ENCODE measurements at places on chromosomes 2 and 18.
A peak's percentile ranks its signal among the peaks of the same experiment; 100 is the strongest.

DNA sequence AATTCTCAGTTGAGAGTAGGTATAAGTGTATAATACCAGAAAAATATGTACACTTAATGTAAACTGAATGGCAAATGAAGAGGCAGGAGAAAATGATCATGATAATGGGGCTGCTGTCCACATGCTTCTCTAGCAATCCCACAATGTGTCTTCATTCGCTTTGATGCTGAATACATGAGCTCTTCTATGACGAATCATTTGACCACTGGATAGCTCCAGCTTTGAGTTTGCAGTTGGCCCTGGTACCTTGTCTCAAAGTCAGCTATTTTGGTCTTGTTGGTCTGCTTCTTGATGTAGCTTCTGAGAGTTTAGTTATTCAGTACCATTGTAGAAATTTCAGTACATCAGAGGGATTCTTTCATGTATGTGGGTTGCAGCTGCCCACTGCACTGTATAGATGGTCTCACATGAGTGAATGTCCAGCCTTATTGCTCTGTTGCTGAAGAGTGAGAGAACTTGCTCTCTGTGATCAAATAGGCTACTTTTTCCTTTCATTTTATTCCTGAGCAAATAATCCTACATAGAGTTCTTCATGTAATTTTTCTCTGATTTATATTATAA, 105.1 kb downstream of the TTC27 start:
- DNase-seq: no peak

- peak; percentile 65 for DNase-seq
Observed at GRCh38 chr18:72700961-72701710, 157.0 kb upstream of the CBLN2 start.

DNA sequence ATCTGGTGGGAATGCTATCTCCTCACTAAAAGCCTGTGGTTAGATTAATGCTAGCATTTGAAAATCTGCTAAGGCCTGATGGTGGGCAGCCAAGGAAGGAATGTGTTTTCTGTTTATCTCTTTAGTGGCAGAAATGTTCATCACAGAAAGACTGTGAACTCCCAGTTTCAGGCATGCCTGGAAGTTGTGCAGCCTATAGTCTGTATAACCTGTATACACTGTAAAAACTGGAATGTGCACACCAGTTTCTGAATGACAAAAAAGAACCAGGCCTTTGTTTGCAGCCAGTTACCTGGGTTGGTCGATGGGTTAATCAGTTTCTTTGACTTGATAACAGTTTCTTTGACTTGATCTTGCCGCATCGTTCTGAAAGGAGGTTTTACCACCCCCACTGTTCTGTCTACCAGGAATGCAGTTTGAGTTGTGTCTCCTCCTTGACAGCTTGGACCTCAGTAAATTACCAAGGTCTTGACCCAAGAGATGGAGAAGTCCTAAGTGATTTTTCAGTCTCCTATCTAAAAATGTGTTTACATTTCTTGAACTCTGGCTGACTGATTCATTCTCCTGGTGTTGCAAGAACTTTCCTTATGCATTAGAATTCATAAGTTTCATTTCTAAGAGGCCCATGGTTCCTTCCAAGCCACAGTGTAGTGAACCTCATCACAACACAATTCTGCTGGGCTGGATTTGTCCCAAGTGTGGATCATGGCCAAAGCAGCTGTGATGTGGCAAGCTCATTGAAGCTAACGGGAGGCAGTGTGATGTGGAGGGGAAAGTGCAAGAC, 62.2 kb downstream of the KIAA2012 start:
- DNase-seq: peak; percentile 87

GRCh38 chr18:58785171-58785805, 79.4 kb upstream of the ZNF532 start:
- DNase-seq: no peak

DNA sequence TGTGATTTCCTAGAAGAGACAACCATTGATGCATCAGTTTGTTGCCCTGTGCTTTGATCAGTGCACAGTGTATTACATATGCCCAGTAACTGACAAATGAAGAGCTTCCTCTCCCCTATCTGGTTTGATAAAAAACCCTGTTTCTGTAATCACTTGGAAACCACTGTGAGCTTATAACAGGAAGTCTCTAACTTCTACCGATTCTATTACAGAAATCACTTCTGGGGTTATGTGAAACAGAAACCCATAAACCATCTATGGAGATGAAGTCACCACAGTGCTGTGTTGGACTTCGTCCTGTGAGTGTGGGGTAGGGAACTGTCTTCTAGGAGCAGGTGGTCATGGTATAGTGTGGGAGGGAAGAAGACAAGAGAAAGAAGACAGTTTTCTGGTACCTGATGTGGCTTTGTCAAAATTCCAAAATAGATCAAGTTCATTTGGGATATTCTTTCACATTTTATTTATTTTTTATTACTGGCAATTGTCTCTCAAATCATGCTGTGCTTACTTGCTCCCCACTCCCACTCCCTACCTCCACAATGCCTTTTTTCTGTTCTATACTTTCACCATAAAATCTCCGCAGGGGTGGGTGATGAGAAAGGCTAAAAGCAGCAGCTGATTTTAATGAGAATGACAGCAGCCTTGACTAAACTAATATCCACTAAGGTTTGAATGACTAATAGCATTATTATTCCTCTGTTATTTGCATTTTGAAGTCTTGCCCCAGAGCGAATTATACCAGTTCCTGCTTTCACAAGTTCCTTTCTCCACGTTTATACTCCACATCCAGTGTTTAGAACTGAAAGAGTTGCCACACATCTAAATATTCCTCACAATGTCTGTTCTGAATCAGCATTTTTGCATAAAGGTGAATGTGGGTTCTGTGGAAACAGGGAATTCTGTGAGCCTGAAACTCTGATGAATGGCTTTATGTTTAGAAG, 41.7 kb upstream of the RND3 start:
- DNase-seq: no peak
